Substantia nigra (tissue), 51 donors: ENCODE measurements at places on chromosomes 2 and 18.

GRCh38 chr18:27298214-27298804 is 113.2 kb upstream of the CHST9 start:
- no peak for DNase-seq

DNA sequence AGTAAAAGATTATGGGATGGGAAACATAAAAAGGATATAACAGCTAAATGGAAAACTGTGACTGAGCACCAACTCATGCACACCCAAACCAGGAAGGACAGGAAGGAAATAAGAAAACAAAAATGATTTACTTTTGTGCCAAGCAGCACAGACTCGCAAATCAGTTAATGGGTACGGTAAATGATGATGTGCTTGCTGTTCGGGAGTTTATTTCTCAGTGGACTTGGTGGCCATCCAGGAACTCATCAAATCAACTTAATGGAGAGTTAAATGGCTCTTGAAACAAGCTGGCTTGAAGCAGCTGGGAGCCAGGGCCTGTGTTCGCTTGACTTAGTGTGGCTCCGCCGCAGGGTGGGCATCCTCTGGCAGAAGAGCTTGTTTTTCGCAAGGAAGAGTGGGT is 36.2 kb downstream of the MTCL1 start:
- no peak for DNase-seq

DNA sequence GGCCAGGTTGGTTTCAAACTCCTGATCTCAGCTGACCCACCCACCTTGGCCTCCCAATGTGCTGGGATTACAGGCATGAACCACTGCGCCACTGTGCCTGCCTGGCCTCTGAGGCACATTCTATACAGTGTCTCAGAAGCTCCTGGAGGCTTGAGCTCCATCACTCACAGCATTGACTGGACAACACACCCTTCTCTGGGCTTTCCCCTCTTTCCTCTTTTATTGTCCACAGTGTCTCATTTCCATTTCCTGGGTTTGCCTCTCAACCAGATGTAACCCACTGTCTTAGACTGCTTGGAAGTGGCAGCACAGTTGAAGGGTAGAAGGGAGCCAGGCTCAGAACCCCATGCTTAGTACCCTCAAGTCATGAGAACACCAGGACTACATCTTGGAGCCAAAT is 208.1 kb downstream of the MTX2 start:
- DNase-seq: no peak

DNA sequence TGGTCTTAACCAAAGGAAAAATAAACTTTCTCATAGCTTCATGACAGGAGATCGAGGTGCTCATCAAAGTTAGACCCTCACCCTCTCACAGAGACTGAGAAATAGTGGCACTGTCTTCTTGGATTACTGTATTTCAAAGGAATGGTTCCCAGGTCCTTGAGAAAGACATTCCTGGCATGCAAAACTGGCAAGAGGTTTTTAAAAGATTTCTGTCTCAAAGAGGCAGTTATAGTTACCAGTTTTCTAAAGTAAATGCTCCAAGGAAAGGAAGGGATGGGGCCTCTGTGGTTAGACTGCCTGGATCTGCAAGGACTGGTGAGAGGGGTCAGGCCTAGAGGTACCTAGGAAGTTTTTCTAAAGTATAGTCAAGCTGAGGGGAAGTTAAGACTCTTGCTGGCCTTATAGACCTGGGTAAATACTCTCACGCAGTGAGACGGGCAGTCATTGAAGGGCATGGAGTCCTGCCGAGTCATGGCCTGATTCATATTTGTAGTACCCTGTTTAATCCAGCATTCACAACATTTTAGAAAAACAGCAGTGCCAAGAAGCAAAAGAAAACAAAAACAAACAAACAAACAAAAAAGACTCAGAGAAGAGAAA is 226.1 kb downstream of the DOK6 start:
- DNase-seq: no peak

- DNase-seq: no peak
These were observed 104.3 kb upstream of the LINC00305 start for GRCh38 chr18:64253222-64253621.

- DNase-seq: no peak
These were observed 32.3 kb upstream of the NEB start for GRCh38 chr2:151766437-151767153.

DNA sequence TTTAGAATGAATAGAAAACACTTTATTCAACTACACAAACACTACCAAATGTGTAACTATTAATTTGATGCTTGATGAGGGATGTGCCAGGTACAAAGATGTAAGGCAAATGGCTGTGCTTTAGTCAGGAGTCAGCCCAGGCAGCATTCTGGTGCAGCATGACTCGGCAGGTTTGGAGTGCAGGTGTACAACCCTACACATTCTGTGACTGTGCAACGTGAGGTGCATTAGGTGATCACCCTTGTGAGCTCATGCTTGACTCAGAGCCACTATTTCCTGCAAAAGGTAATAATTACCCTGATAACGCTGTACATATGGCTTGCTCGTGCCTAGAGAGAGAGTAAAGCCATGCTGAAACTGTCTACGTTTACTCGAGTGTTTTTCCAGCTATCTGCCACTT is 288.7 kb upstream of the DSEL start:
- DNase-seq: no peak

DNA sequence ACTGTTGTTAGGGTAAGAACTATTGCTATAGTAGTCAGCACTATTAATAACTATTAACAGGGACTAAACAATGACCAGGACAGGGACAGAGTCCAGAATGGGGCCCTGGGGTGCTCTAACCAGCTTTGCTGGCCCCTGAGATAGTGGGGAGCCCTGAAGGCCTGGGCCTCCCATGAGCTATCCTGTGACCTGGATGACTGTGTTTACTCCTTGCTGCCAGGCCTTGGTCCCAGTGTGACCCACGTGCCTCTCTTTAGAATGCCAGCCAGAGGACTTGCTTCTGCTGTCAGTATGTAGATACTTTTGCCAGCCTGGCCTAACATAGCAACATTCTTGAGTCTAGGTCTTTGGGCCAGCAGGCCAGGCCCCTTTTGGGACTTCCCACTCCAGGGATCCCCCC is 11.4 kb downstream of the CDK5R2 start:
- DNase-seq: no peak

- no peak for DNase-seq
These were observed 259.0 kb downstream of the NBAS start for GRCh38 chr2:15302154-15302553.

GRCh38 chr2:128547667-128548066 is 229.0 kb upstream of the HS6ST1 start:
- DNase-seq: no peak

DNA sequence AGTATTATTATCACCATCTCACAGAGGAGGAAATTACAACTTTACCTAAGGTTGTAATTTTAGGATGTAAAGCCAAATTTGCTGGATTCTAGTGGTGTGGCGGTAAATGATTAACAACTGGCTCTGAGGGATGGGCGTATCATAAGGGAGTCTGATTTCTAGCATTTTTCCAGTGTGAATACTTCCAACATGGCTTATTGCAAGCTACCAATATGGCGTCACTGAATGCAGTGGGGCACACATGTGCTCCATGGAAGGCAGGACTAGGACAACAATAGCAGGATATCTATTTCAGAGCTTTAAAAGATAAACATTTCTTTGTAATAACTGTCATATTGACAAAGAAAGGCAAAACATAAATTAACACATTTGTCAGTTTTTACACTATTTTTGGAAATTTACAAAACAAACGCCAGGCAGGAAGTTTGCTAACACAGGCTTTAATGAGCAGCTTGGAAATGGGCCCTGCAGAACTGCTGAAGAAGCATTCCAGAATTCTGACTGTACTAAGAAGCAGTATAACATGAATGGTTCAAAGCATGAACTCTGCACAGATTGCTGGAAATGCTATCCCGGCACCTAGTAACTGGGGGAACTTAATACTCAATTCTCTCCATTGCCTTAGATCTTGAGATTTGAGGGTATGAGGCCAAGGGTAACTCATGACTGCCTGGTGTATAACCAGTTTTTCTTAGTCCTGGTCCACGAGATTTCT is 439.3 kb upstream of the MAP2 start:
- DNase-seq: no peak

DNA sequence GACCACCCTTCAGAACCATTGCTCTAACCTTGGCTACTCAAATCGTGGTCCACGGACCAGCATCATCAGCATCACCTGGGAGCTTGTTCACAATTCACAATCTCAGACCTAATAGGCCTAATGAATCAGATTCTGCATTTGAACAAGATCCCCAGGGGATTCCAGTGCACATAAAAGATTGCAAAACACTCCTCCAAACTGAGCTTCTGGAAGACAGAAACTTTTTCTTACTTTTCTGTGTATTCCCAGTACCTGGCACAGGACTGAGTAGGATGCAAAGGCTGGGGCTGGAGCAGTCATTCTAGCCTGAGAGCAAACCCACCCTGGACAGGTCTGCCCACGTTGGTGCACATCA is 115.1 kb upstream of the COPS8 start:
- no peak for DNase-seq

- no peak for DNase-seq
These were observed 16.3 kb downstream of the MGAT5 start for GRCh38 chr2:134269972-134270735.
